ENCODE measurements at places on chromosomes 7 and 10.

GRCh38 chr10:70856454-70856853 is 31.9 kb downstream of the PCBD1 start:
- H3K36me3 ChIP-seq, result peaks cover 72% of the 10 kb centered on the region
- peaks cover 8% of the 10 kb centered on the region for H3K4me1 ChIP-seq
- no peak overlapping the region for H3K27ac ChIP-seq
- no peaks in the 10 kb centered on the region for H3K27me3 ChIP-seq
- DNase-seq, result no peak

- no peak overlapping the region for H3K4me3 ChIP-seq
- peaks cover 8% of the 10 kb centered on the region for H3K4me1 ChIP-seq
- DNase-seq, result no peak
- H3K27ac ChIP-seq, result no peak overlapping the region
These were observed 1579.4 kb upstream of the LRRTM3 start for GRCh38 chr10:65346466-65346865.

DNA sequence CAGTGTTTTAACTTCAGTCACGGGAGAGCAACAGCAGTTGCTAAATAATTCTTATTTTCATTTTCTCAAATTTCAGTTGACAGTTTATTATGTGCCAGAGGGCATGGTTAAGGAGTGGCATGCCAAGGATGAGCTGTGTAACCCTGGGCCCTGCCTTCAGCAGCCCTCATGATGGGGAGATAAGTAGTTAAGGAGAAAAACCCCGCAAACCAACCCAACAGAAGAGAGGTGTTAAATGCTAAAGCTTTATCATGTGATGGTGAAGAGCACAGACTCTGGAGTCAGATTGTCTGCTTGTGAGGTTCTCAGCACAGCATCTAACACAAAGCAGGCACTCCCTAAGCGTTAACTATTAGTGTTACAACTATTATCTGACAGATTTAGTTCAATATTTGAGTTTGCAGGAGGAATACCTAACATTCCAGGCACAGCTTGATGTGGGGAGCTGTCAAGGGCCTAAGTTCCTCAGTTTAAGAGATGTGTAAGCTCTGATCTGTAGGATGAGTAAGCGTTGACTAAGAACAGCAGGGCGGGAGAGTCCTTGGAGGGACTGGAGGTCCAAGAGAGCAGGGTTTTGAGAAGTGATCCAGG is 29.6 kb downstream of the STAM start:
- H3K4me3 ChIP-seq, result no peak overlapping the region
- H3K4me1 ChIP-seq, result peaks cover 63% of the 10 kb centered on the region
- H3K36me3 ChIP-seq, result no peaks in the 10 kb centered on the region
- no peak overlapping the region for H3K27ac ChIP-seq
- no peak for DNase-seq

DNA sequence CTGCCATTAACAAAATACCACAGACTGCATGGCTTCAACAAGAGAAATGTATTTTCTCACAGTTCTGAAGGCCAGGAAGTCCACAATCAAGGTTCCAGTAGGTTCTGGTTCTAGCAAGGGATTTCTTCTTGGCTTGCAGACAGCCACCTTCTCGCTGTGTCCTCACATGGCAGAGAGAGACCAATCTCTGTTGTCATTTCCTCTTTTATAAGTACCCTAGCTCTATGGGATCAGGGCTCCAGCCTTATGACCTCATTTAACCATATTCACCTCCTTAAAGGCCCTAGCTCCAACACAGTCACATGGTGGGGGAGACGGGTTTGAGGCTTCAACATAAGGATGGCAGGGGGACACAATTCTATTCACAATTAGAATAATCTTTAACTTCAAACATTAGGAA is 23.6 kb downstream of the ABI1 start:
- H3K27me3 ChIP-seq, result no peaks in the 10 kb centered on the region
- no peak overlapping the region for H3K4me3 ChIP-seq
- no peaks in the 10 kb centered on the region for H3K36me3 ChIP-seq
- peaks cover 44% of the 10 kb centered on the region for H3K4me1 ChIP-seq
- DNase-seq, result no peak
